ENCODE measurements at places on chromosomes 4 and X.

DNA sequence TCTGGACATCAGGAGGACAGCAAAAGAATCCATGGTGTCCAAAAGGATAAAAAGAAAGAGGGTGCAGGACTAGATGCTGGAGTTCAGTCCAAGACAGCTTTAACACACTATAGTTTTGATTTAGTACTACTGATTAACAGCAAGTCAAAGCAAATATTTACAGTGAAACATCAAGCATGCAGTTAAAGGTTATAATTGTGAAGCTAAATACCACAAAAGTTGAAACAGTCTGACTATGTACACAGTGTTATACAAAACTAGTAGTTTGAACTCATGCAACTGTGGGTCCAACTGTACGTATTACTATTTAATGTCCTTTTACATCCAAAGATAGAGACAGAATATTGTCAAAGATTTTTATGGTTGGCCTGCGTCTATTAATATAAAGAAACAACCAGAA is 57.6 kb downstream of the CHIC2 start:
- DNase-seq, result no peak

GRCh38 chrX:101395789-101396188 is 5.0 kb downstream of the RPL36A start:
- no peak for DNase-seq

GRCh38 chr4:38950159-38950558 is 82.0 kb downstream of the TMEM156 start:
- no peak for DNase-seq

DNA sequence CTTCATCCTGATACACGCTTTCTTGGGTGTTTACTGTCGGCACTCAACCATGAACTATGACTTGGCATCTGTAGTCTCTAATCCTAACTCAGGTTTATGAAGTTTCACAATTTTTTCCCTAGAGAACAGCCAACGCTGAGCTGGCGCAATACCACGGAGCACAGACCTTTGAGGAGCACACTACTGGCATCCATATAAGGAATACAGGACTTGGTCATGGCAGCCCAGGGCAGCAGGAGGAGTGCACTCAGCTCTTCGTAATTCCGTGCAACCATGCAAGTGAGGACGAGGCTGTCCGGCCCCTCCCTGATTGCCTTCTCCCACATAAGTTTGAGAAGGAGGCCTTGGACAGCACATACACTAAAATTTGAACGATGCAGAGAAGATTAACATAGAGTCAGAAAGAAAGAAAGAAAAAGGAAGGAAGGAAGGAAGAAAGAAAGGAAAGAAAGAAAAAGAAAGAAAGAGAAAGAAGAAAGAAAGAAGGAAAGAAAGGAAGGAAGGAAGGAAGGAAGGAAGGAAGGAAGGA is 41.0 kb upstream of the PDLIM5 start:
- DNase-seq, result no peak

DNA sequence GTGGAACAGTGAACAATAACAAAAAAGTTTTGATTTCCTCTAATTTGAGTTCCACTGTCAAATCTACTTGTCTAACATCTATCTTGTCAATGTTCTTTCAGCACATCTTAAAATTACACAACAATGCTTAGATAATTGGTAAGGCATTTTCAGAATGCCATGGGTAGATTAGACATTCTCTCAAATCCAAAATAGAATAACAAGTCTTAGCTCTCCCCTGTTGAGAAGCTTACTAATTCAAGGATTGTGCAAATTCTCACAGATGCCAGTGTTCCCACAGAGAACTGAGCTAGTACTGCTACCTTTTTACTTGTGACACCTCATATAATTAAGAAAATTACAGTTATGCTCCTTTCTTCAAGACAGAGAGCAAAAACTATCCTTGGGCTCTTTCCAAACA is 2442.0 kb downstream of the PCDH7 start:
- DNase-seq, result no peak

GRCh38 chrX:22689290-22689689 is 310.5 kb upstream of the DDX53 start:
- DNase-seq, result no peak

- no peak for DNase-seq
These were observed 61.3 kb upstream of the NFKB1 start for GRCh38 chr4:102439812-102440211.

- no peak for DNase-seq
These were observed 2.3 kb upstream of the FNIP2 start for GRCh38 chr4:158766434-158767044.

GRCh38 chr4:94995684-94996394 is 238.1 kb downstream of the BMPR1B start:
- no peak for DNase-seq

DNA sequence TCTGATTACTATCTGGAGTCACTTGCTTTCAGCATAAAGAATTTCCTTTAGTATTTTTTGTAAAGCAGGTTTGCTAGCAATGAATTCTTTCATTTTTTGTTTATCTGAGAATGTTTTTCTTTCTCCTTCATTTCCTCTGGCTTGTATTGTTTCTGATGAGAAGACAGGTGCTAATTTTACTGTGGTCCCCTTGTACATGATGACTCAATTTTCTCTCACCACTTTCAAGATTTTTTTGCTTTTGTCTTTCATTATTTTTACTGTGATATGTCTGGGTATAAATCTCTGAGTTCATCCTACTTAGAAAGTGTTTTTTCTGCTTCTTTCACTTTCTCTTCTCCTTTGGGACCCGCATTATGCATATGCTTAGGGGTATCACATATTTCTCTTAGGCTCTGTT is 62.6 kb downstream of the PKD2 start:
- DNase-seq, result no peak

- no peak for DNase-seq
These were observed 206.1 kb downstream of the MID1 start for GRCh38 chrX:10414156-10414824.

GRCh38 chrX:15128861-15129260 is 141.0 kb downstream of the ASB9 start:
- DNase-seq, result no peak

GRCh38 chrX:40078489-40079227 is 19.1 kb downstream of the BCOR start:
- no peak for DNase-seq

GRCh38 chr4:29276150-29276549 is 1444.0 kb upstream of the PCDH7 start:
- DNase-seq, result no peak
